ENCODE measurements at places on chromosomes 16 and 17.

GRCh38 chr17:43143201-43143600 lies 18.0 kb upstream of the BRCA1 start:
- DNase-seq: no peak

DNA sequence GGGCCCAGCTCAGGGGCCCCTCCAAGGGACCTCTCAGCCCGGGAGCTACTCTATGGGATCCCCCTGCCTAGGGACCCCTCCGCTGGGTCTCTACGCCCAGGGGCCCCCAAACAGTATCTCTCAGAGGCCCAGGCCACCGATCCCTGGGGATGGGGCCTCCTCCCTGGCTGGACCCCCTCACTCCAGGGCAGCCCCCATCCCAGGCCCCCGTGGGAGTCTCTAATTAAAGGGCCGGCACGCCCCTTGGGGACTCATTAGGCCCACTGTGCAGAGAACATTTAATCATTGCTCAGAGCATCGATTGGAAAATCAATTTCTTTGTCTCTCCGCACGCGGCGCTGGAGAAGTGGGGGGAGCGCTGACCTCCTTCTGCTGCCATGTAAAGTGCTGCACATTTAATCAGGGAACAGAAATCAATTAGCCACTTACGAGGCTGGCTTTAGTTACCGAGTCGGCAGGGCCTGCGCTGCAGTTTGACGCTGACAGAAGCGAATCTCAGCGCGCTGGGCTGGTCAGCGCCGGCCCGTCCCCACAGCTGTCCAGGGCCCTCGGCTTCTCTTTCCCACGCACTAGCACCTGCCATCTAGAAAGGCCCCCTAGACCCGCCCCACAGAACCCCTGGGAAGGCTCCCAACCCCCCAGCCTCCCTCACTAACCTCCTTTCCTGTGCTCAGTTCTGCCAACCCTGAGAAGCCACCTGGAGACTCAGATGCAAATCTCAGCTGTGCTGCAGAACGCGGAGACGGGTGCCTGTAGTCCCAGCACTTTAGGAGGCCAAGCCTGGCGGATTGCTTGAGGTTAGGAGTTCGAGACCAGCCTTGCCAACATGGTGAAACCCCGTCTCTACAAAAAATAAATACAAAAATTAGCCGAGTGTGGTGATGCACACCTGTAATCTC lies 20.2 kb upstream of the C1QL1 start:
- DNase-seq: no peak

GRCh38 chr17:68853036-68853435 lies 102.2 kb downstream of the ABCA8 start:
- no peak for DNase-seq

DNA sequence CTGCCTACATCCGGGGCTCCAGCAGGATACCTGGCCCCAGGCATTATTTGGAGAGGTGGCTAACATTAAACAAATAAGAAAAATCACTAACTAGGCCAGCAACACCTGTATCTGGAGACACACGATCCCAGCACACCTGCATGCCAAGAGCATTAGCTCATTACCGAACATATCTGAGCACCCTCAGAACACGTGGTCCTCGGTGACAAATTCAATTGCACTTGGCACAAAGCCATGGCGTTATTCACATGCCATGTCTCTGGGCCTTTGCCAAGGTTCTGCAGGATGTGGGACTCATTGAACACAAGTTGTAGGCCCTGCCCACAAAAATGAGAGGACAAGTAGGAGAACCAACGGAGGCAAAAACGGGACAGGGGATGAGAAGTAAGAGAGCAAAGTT lies 552.3 kb downstream of the TOX3 start:
- peak; percentile 95 for DNase-seq

DNA sequence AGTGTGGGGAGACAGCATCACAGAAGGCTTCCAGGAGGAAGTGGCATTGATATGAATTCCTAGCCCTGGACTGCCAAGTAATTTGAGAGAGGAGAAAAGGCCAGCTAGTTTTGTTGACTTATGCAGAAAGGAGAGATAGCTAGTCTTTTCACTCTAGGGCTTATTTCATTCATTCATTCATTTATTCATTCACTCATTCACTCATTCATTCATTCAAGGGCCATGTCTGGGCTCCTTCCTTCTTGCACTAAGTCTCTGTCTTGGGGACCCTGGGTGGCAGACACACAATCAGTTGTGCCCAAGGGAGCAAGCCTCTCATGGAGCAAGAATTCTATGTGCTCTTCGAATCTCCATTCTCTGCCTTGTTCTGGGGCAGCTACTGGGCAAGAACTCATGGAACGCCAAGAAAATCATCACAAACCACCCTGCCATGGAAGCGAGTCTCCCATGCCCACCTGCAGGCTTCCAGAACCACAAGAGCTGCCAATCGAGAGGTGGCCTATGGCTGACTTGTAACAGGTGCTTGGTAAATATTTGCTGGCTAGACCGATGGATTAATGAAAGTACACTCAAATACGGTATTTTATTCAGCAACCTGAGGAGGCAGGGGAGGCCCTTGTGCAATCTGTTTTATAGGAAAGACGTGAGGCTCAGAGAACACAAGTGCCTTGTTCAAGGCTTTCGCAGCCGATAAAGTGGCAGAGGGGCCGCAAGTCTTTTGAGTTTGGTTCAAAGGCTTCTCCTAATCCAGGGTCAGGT lies 223.6 kb downstream of the XYLT1 start:
- no peak for DNase-seq

- DNase-seq: no peak
These were observed 5.2 kb downstream of the BAIAP2 start for GRCh38 chr17:81039854-81040758.

GRCh38 chr16:49918257-49918656 lies 62.3 kb upstream of the ZNF423 start:
- no peak for DNase-seq

GRCh38 chr17:15909481-15909991 lies 35.4 kb upstream of the ADORA2B start:
- no peak for DNase-seq

DNA sequence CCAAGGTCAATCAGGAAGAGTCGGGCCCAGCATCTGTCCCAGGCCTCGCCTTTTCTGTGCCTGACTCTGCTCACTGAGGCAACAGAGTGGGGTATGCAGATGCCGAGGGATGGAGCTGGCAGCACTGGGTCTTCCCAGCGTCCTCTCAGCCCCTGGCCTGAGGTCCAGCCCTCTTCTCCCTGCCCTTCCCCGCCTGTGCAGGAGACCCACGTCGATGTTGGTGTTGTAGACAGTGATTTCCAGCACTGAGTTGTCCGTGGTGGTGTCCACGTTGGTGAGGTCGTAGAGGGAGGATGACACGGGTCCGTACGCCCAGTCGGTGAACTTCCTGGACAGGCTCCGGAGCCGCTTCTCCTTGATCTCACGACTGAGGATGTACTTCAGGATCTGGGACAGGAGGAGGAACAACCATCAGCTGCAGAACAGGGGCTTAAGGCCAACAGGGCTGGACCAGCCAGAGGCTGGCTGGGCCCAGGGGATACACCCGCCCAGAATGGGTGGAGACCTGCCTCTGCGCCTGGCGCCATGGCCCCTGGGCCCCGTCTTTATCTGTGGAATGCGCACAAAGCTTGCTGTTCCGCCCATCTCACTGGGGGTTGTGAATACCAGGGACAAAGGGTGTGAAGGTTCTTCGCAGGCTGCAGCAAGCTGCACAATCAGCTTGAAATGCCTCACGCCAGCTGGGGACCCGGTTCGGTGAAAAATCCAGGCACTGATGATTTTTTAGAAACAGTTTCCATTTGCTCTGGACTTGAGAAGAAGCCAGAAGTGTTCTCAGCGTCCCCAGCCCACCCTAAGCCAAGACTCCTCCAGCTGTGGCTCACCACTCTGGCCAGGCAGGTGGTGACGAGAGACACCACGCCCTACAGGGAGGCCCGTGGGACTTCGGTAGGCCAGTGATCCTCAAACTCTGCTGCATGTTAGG lies 27.5 kb downstream of the TRPV3 start:
- no peak for DNase-seq

- DNase-seq: no peak
These were observed 75.3 kb downstream of the WDR59 start for GRCh38 chr16:74909665-74910064.

GRCh38 chr16:72094266-72094610 lies 591 bp downstream of the DHX38 start:
- no peak for DNase-seq

DNA sequence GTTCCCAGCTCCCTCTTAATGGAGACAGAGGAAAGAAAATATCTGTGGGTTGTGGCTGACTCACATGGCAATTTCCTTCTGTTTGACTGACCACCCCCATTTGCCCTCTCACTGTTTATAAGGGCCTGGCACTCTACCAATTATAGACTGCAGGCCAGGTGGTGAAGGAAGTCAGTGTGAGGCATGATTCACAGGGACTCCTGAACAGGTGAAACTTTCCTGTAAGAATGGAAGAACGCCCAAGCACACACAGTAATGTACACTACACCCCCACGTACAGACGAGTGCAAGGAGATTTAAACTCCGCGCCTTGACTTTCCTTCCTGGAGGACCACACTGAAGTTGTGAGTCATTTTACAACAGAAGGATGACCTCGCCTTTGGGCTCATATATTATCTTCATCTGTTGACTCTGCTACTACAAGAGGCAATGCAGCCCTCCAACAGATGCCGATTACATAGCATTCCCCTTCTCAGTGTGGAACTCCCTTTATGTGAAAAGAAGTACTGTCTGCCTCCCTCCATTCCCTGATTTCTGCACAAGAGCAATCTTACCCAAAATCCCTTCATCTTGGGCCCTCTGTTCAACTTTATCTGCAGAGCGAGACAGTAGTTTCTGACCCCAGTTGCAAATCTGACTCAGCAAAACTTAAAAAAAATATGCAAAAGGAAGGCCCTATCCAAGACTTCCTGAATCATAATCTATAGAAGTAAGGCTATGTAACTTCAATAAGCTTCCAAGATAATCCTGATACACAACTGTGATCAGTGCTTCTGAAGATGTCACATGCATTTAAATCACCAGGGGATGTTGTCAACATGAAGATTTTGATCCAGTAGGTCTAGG lies 163.6 kb downstream of the SHISA6 start:
- DNase-seq: peak; percentile 12

DNA sequence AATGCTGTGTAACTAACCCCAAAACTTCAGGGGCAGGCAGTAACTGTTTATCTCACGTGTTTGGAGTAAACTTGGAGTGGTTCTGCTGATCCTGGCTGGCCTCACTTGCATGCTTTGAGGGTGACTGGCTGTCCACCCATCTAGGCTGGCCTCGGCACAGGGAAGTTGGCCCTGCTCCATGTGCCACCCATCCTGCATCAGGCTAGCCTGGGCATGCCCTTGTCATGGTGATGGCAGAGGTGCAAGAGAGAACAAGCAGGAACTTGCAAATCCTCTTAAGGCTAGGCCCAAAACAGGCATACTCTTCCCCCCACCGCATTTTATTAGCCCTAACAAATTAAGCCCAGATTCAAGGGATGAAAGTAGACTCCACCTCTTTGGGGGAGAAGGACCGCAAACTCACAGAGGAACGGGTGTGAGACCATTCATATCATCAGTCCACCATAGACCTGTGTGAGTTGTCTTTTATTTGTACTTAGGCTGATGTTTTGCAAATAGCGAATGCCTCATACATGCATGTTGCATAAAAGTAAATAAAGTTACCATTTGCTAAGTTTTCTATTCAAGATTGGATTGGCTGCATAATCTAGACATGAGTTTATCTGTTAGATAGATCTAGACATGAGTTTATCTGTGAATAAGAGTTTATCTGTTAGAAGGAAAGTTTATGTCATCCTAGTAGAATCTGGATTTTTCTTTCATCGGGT lies 221.0 kb downstream of the CCDC182 start:
- peak; percentile 76 for DNase-seq

DNA sequence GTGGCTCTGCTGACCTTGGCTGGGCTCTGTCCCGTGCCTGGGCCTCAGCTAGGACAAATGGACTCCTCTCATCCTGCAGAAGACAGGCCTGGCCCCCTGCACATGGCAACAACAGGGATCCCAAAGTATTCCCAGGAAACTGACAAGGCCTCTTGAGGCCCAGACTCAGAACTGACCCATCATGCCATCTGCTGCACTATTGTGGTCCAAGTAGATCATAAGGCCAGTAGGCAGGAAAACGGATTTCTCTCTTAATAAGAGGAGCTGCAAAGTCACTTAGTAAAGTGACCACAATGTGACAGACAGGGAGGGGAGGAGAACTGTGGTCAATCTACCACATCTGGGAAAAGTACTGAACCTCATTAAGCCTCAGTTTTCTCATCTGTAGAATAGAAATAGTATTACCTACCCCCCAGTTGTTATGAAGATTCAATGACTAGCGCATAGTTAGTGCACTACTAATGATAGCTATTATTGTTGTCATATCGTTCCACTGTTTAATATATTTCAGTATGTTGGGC lies 62.1 kb upstream of the TNRC6A start:
- no peak for DNase-seq

- no peak for DNase-seq
These were observed 36.7 kb downstream of the SEC14L5 start for GRCh38 chr16:4994719-4995434.

DNA sequence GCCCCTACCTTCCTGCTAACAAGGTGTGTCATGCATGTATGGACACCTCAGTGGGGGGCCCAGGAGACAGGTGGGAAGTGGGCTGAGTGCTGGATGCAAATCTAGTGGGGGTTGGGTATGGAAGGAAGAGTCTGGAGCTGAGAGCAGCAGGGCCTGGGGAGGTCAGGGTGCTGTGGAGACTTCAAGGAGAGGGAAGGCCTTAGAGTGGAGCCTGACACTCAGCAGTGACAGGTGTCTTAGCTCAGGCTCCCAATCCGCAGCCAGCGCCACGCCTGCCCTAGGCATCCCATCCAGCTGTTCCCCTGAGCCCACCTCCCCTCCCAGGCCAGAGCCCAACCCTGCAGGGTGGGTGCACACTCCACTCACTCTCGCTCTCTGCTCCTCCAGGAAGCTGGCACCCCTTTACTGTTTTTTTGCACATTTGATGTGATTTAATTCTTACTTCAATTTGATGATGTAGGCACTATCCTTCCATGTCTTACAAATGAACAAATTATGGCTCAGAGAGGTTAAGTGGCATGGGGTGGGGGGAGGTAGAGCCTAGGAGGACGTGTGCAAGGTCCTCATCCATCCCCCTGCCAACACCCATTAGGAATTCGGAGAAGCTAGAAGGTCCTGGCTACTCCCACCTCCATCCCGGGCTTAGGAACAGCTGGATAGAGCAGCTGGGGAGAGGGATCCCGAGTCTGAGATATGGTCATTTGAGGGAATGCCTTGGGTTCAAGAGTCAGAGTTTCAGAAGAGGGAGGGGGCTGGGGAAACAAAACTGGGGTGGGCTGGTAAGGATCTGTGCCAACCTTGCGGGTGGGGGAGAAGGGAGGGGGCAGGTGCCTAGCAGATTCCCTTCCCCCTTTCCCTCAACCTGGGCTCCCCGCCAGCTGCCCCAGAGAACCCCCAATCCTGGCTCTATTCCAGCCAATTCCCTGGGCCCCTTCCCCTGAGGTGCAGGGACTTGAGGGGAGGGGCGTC lies 2.1 kb downstream of the FAM171A2 start:
- DNase-seq: peak; percentile 25

- no peak for DNase-seq
These were observed 135.8 kb upstream of the CA10 start for GRCh38 chr17:52294301-52294700.

DNA sequence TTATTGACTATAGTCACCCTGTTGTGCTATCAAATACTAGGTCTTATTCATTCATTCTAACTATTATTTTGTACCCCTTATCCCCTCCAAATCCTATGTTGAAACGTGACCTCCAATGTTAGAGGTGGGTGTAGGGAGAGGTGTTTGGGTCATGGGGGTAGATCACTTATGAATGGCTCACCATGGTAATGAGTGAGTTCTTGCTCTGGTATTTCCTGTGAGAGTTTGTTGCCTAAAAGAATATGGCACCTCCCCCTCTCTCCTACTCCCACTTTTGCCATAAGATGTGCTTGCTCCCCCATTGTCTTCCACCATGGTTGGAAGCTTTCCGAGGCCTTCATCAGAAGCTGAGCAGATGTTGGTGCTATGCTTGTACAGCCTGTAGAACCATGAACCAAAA lies 59.3 kb upstream of the BRD7 start:
- no peak for DNase-seq

All from NCI-H345 (cell line).